ENCODE measurements at places on chromosomes 3 and 15. TPM values are rescaled to one million over a fixed set of nuclear protein-coding genes. Genes with fewer than 3 reads are reported as not detected.

Gene NDUFB4
- 210 TPM for polyA plus RNA-seq

Gene DAPK2
- polyA plus RNA-seq: 2.8 TPM

Gene TMED3
- 322 TPM for polyA plus RNA-seq

Gene TSC22D2
- polyA plus RNA-seq: 7.6 TPM

Gene PGBD4
- polyA plus RNA-seq: 0.41 TPM

Gene ST3GAL6
- polyA plus RNA-seq: 13.2 TPM

Gene CEP19
- 0.53 TPM for polyA plus RNA-seq

Gene SLCO3A1
- 1.2 TPM for polyA plus RNA-seq

Gene COLQ
- polyA plus RNA-seq: 2.0 TPM

Gene PCNP
- 22.7 TPM for polyA plus RNA-seq

Gene AQP9
- not detected for polyA plus RNA-seq

Gene COPB2
- 49.5 TPM for polyA plus RNA-seq

Gene PP2D1
- polyA plus RNA-seq: not detected

Gene POLR2M
- 38.4 TPM for polyA plus RNA-seq

Gene KBTBD13
- polyA plus RNA-seq: not detected

Gene TNNC1
- 0.12 TPM for polyA plus RNA-seq

Gene UROC1
- not detected for polyA plus RNA-seq

Gene CCDC33
- polyA plus RNA-seq: not detected

Gene IGSF11
- polyA plus RNA-seq: not detected

Gene CYB561D2
- 46.0 TPM for polyA plus RNA-seq

Gene HRG
- not detected for polyA plus RNA-seq

Gene STAC
- polyA plus RNA-seq: 0.03 TPM

Gene C15orf39
- polyA plus RNA-seq: 13.9 TPM

Gene HCLS1
- 43.7 TPM for polyA plus RNA-seq

Gene ATP13A5
- not detected for polyA plus RNA-seq

All from endothelial cell of umbilical vein (primary cell).